ENCODE measurements at places on chromosomes 2 and 18.

DNA sequence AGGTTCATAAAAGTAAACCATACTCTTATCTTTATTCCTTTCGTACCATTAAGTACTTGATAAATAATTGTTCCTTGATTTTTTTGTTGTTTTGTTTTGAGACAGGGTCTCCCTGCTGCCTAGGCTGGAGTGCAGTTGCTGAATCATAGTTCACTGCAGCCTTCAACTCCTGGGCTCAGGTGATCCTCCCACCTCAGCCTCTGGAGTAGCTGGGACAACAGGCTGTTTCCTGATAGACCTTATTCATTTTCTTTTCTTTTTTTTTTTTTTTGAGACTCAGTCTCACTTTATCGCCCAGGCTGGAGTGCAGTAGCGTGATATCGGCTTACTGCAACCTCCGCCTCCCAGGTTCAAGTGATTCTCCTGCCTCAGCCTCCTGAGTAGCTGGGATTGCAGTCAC lies 5.5 kb downstream of the KCNG3 start:
- no peak for DNase-seq

GRCh38 chr18:39749154-39749553 lies 2183.6 kb upstream of the CELF4 start:
- no peak for DNase-seq

- DNase-seq: no peak
Measured at GRCh38 chr18:9867071-9867594, 18.6 kb upstream of the TXNDC2 start.

DNA sequence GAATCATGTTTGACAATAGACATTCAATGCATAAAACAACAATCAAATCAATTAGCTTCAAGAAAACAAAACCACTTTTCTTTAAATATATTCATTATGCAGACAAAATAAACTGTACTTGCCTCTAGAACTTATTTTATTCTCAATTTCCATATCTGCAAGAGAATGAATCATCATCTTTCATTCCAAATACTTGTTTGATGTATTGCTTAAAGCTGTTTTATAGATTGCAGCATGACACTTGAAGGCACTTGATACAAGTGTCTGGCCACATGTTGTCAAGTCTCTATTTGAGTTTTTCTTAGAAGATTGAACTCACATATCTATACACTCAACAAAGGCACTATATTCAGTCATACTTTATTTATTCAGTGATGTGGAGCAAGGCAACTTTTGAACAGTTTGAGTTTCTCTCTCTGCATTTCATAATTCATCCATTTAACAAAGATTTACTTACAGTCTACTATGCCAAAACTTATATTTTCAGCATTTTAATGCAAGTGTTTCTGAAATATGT lies 38.7 kb upstream of the DDX18 start:
- DNase-seq: no peak

- no peak for DNase-seq
Measured at GRCh38 chr2:47083005-47083404, 72.1 kb downstream of the STPG4 start.

GRCh38 chr2:153299809-153300208 lies 178.8 kb downstream of the RPRM start:
- DNase-seq: no peak

GRCh38 chr18:24490539-24490938 lies 30.1 kb downstream of the HRH4 start:
- DNase-seq: no peak

DNA sequence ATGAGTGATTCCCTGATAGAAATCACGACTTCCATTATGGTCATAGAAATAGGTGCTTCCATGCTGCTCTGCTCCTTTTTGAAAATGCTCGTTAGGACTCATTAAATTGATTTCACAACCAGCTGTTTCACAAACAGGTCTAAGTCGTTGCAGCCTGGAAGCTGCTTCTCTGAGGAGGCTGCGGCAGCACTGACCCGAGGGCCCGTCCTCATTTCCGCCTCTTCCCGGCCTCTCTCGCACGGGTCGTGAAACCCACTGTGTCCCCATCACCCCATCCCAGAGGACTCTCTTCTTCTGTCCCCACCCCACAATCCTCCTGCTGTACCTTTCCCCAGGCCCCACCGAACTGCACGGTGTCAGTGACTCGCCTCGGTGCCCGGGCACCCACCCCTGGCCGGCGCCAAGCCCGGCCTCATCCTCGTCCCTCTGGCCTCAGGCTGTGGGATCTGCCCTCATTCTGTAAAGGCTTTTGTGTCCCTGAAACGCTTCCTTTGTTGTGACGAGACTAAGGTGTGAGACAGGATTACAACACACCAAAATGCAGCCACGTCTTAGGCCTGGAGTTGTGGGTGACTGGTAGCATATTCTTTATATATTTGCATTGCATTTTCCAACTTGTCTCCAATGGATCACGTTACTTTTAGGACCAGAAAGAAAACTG lies 112.7 kb upstream of the CTDP1 start:
- DNase-seq: no peak

- DNase-seq: peak; percentile 33
Measured at GRCh38 chr2:190533968-190534309, 583 bp downstream of the NEMP2 start.

- no peak for DNase-seq
Measured at GRCh38 chr2:184683911-184684310, 85.6 kb downstream of the ZNF804A start.

DNA sequence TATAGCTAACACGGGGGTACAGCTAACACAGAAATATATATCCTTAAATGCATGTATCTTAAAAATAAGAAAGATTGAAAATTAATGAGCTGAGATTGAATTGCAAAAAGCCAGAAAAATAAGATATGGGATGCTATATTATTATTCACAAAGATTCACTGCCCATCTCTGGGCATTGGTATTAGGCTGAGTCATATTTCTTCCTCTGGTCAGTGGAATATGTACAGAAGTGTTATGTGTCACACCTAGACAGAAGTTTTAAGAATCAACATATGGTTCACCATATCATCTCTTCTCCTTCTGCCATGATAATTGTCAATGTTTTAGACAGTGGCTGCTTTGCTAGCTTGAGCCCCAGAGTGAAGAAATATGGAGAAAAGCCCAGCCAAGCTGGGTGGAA lies 14.0 kb upstream of the MCFD2 start:
- no peak for DNase-seq
